ENCODE measurements at places on chromosomes 1 and 21. TPM values are rescaled to one million over a fixed set of nuclear protein-coding genes. Genes with fewer than 3 reads are reported as not detected.

NPHS2 gene
- total RNA-seq, result 2.5 TPM

ARHGAP30 gene
- 0.07 TPM for total RNA-seq

ANGPTL7 gene
- not detected for total RNA-seq

DNAJC28 gene
- 2.4 TPM for total RNA-seq

CD84 gene
- total RNA-seq, result not detected

BCL10 gene
- total RNA-seq, result 40.1 TPM

ZSWIM5 gene
- total RNA-seq, result 0.84 TPM

F5 gene
- not detected for total RNA-seq

WNT9A gene
- 10.1 TPM for total RNA-seq

SLC27A3 gene
- 6.2 TPM for total RNA-seq

REN gene
- 5.2 TPM for total RNA-seq

CIART gene
- total RNA-seq, result 1.8 TPM

RHEX gene
- 0.82 TPM for total RNA-seq

ADAM30 gene
- not detected for total RNA-seq

LCE6A gene
- total RNA-seq, result not detected

LRRC71 gene
- not detected for total RNA-seq

AZIN2 gene
- 2.8 TPM for total RNA-seq

BOLA1 gene
- total RNA-seq, result 27.9 TPM

PTGFRN gene
- 90.0 TPM for total RNA-seq

QSOX1 gene
- 225 TPM for total RNA-seq

CYP4A11 gene
- not detected for total RNA-seq

TNFSF4 gene
- 0.62 TPM for total RNA-seq

INSRR gene
- total RNA-seq, result not detected

MFSD2A gene
- total RNA-seq, result 5.9 TPM

OR6K3 gene
- total RNA-seq, result not detected

PTGFR gene
- total RNA-seq, result 0.21 TPM

OLIG2 gene
- total RNA-seq, result not detected

OR2T29 gene
- not detected for total RNA-seq

HES5 gene
- total RNA-seq, result 0.71 TPM

KLF17 gene
- total RNA-seq, result not detected

C1orf185 gene
- total RNA-seq, result not detected

SMPDL3B gene
- total RNA-seq, result 23.3 TPM

KMO gene
- 0.17 TPM for total RNA-seq

UBL4B gene
- total RNA-seq, result not detected

FAM110D gene
- 0.79 TPM for total RNA-seq

All from kidney epithelial cell (primary cell).